Sigmoid colon (tissue), 7 donors: ENCODE measurements at places on chromosomes 11 and 22. TPM values are rescaled to one million over a fixed set of nuclear protein-coding genes. Genes with fewer than 3 reads are reported as not detected.

Gene CD44
- 161 TPM for total RNA-seq

GRCh38 chr11:63853476-63853875 lies 14.6 kb downstream of the MARK2 start:
- no peaks in the 10 kb centered on the region for H3K27me3 ChIP-seq
- no peaks in the 10 kb centered on the region for H3K36me3 ChIP-seq
- H3K4me3 ChIP-seq = no peak overlapping the region
- H3K4me1 ChIP-seq = no peaks in the 10 kb centered on the region
- H3K27ac ChIP-seq = no peak overlapping the region
- no peak for DNase-seq

Gene ALDH3B1
- 14.7 TPM for total RNA-seq

Gene FLRT1
- total RNA-seq = 2.9 TPM

Gene CDC42EP2
- 18.5 TPM for total RNA-seq
